ENCODE measurements at places on chromosomes 13 and 19.

DNA sequence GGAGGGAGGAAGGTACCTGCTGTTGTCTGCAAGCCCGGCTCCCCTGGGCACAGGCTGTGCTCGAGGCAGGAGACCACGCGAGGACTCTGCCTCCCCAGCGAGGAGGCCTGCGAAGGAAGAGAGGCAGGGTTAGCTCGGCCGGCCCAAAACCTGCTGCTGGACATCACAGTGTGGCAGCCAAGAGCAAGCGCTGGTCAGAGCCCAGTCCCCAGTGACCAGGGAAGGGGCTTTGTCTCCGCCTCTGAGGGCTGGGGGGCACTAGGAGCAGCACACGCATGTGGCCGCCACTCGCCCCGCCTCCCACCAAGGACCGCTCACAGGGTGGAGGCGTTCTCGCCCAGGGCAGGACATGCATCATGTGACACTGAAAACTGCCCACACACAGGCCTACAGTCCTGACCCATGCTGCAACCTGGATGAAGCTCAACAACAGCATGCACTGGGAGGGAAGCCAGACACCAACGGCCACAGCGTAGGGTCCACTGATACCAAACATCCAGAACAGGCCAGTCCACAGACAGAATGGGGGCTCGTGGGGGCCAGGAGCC, 8.5 kb downstream of the MIER2 start:
- peaks cover 27% of the 10 kb centered on the region for H3K4me1 ChIP-seq
- peaks cover 28% of the 10 kb centered on the region for H3K36me3 ChIP-seq
- no peaks in the 10 kb centered on the region for H3K27me3 ChIP-seq
- DNase-seq = no peak
- peak overlapping the region; percentile 38 for H3K4me3 ChIP-seq
- no peak overlapping the region for H3K27ac ChIP-seq

- no peak for DNase-seq
- H3K27me3 ChIP-seq = no peaks in the 10 kb centered on the region
- no peak overlapping the region for H3K27ac ChIP-seq
- H3K36me3 ChIP-seq = no peaks in the 10 kb centered on the region
These were observed 848.0 kb downstream of the DACH1 start for GRCh38 chr13:71018995-71019394.

GRCh38 chr13:48574041-48574796, 41.3 kb upstream of the RCBTB2 start:
- H3K4me3 ChIP-seq = no peak overlapping the region
- H3K36me3 ChIP-seq = no peaks in the 10 kb centered on the region

DNA sequence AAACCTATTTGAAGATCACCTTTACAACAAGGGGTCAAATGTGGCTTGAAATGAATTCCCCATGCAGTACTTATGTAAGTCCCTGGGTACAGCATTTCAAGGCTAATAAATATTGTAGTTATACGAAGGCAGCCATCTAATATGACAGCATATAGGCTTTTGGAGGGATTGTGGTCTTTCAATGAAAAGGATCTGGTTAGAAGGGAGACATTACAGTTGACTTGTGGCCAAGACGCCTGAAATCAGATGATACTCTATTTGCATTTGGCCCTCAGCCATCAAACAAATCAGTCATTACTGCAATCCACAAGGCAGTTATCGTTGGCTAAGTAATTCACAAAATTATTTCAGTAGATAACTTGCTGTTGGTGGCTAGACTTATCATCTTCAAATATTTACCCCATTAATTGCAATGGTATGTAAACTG, 242.7 kb downstream of the DCLK1 start:
- DNase-seq = no peak
- H3K27me3 ChIP-seq = no peaks in the 10 kb centered on the region
- no peaks in the 10 kb centered on the region for H3K36me3 ChIP-seq
- no peak overlapping the region for H3K4me3 ChIP-seq

- H3K4me3 ChIP-seq = no peak overlapping the region
- DNase-seq = no peak
These were observed 13.6 kb downstream of the DLEU7 start for GRCh38 chr13:50829896-50830295.
